Inflammatory macrophage treated with lipopolysaccharide for 4 hours (primary cell): ENCODE measurements at places on chromosomes 3 and 15.
A peak's percentile ranks its signal among the peaks of the same experiment; 100 is the strongest.

- DNase-seq: no peak
Observed at GRCh38 chr3:53062905-53063304, 17.0 kb upstream of the SFMBT1 start.

- DNase-seq: peak; percentile 24
Observed at GRCh38 chr15:70762469-70763119, 764 bp downstream of the UACA start.

GRCh38 chr3:106428565-106428994, 559.8 kb upstream of the CBLB start:
- peak; percentile 11 for DNase-seq

DNA sequence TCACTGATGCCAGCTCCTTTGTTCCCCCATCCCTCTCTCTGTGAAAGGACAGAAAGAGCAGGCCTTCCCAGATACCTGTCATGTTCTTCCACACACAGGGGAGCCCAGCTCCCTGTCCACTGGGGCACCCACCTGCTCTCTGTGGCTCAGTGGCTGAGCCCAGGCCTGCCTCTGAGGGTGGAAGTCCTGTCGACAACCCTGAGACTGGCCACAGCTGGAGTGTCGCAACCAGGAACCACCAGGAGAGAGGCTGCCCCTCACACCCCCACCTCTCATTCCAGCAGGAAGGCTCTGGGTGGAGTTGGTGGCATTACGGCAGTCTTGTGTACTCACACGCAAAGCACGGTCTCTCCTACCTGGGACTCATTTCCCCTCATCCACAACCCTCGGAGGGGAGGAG, 66.3 kb downstream of the MEGF11 start:
- no peak for DNase-seq

DNA sequence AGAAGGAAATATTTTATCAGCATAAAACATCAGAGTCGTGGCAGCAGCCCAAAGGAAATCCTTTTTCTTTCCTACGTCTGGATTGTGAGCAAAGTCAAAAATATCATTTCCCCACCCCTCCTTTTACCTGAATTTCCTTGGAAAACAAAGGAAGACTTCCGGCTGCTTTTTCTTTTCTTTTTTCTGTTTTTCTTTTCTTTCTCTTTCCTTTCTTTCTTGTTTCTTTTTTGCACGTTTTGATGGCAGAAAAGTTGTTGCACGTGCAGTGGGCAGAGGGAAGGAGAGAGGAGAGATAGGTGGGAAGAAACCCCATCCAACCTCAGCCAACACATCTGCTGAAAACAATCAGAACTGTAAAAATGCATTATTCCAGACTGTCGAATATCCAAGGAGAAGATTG, 544 bp upstream of the MYO1E start:
- no peak for DNase-seq
